ENCODE measurements at places on chromosomes 11 and 22. TPM values are rescaled to one million over a fixed set of nuclear protein-coding genes. Genes with fewer than 3 reads are reported as not detected.

SIRT3 gene
- total RNA-seq = 8.7 TPM

ANO1 gene
- 5.3 TPM for total RNA-seq

CECR2 gene
- under 0.01 TPM for total RNA-seq

LYVE1 gene
- total RNA-seq = 0.23 TPM

TMPRSS5 gene
- not detected for total RNA-seq

DEUP1 gene
- total RNA-seq = not detected

Measured in smooth muscle cell of the coronary artery (primary cell).